NCI-H2171 (cell line): ENCODE measurements at places on chromosomes 6 and 20.

- no peak for DNase-seq
Observed at GRCh38 chr20:58965270-58966064, 15.6 kb upstream of the NELFCD start.

GRCh38 chr20:49503176-49503575, 20.7 kb upstream of the KCNB1 start:
- no peak for DNase-seq

DNA sequence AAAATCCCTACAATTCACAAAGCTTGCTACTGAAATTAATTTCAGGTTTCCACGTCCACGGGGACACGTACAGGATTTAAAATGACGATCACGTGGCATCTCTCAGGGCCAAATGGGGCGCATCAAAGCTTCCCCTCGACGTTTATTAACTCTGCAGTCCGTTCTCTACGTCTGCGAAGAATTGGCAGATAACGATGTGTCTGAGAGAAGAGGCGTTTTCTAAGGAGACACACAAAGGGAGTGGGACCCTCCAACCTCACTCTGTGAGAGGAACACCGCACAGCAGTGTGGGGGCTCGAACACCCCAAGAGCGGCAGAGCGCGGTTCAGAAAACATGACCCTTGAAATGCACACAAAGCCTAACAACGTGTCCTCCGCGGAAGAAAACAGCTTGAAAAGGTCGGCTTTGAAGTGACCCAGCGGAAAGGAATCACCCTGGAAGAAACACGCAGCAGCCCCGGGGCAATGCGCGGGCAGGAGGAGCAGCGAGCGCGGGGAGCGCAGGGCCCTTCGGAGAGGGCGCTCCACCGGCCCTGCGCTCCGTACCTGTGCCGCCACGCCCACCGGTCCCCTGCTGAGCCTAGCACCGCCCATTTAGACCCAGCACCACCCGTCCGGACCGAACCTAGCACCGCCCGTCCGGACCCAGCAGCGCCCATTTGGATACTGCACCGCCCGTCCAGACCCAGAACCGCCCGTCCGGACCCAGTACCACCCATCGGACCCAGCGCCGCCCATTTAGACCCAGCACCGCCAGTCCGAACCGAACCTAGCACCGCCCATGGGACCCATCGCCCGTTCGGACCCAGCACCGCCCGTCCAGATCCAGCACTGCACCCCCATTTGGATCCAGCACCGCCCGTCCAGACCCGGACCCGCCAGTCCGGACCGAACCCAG, 1.1 kb upstream of the AFDN start:
- peak; percentile 3 for DNase-seq

DNA sequence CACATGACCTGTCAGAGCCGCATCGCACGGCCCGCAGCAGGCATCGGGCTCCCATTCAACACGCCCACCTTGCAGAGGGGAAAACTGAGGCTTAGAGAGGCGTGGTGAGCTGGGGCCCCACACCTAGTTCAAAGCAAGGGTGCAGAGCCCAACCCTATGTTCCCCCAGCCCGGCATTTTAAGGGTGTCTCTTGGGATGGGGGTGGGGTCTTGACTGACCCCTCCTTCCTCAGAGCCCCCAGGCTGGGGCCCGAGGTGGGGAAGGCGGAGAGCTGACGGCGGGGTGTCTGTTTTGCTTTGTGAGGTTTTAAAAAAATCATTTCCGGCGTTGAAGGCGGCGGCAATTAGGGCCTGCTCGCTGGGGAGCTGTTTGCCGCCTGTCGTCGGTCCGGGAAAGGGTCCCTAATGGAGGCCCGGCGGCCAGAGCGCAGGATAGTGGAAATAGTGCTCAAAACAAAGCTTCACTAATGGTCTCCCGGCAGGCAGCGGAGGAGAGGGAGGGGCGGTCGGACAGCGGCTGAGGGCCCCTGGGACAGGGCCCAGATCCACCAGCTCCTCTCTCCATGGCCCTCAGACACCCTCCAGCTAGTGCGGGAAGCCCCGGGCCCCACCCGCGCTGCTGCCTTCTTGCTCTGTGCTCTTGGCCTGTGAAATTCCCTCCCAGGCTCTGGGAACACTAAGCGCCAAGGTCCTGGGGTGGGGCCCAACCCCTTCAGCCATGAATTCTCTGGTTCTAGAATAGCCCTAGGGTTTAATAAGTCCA, 11.9 kb downstream of the VSTM2L start:
- peak; percentile 69 for DNase-seq

- no peak for DNase-seq
Observed at GRCh38 chr6:110324548-110324947, 33.6 kb downstream of the METTL24 start.

DNA sequence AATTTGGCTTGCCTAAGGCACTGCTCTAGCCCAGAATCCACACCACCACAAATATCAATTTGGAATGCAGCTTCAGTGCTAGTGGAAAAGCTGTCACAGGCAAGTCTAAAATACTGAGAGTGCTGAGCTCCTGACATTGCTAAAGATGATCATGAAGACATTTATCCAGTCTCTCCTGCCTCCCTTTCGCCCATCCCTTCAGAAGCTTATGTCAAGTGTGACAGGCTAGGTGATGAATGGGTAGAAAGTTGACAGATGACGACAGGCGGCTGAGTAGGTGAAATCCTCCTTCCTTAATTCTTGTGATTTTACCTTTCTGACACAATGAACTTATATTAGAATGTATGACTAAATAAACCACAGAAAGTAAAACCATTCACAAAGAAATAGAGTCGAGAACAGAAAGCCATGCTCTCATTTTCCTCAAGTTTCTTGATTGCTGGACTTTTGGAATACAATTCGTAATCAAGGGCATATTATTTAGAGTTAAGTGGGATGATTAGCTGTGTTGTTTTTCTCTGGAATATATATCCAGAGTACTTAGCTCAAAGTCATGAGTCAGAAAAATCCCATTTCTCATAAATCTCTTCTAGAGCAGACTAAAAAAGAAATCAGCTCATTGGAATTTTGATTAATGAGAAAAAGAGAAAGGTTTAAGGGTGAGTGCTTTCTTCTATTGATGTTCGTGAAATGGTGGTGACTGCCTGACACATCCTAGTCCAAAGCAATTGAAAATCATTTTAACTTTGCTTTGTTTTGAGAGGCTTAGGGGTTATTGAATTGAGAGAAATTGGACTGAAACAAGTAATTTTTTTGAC, 1228.2 kb upstream of the CITED2 start:
- no peak for DNase-seq

GRCh38 chr20:13610184-13610583, 28.5 kb downstream of the TASP1 start:
- no peak for DNase-seq

- no peak for DNase-seq
Observed at GRCh38 chr6:35062676-35063574, 78.2 kb downstream of the TCP11 start.

GRCh38 chr20:47297746-47298145, 58.8 kb downstream of the ZMYND8 start:
- no peak for DNase-seq

GRCh38 chr20:13816757-13817156, 31.9 kb downstream of the NDUFAF5 start:
- no peak for DNase-seq

DNA sequence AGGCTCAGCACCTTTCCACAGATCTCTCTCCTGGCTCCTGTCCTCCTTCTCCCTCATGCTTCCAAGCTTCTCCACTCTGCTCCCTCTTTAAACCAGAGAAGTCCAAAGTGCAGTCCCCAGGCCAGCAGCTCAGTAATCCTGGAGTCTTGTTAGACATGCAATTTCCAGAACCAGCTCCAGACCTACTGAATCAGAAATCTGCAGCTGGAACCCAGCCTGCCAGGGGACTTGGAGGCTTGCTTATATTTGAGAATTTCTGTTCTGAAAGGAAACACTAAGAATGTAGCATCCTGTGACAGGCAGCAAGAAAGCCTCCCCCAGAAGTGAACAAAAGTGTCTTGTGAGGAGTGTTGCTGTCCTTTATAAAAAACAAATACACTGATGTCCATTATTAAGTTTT, 438.1 kb downstream of the BCKDHB start:
- DNase-seq, result no peak

DNA sequence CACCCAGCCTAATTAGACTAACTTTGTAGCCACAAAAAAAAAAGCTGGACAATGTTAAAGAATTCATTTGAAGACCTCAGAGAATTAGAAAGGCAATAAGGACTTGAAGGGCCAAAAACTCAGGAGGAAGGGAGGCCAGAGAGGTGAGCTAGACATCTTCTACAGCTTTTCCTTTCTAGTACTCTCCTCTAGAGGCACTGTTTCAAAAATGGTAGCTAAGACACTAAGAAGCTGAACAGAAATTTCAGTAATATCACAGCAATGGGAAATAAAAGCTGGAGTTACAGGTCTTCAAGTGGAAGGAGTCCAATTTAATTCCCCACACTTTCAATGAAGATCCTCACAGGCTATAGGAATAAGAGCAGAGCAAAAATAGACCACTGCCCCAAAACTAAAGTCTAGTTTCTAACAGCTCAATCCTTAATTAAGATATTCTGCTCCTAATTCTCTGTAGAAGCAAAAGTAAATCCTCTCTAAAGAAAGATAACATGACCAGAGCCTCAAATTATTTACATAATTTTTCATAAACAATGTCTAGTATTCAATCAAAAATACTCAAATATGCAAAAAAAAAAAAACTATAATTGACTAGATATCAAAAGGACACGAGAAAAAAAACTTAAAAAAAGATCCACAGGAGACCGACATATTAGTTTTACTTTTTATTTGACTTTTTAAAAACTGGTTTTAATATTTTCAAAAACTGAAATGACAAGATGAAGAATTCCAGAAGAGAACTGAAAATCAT, 63.7 kb downstream of the RNGTT start:
- DNase-seq, result no peak

GRCh38 chr6:51719297-51719696, 368.1 kb downstream of the PKHD1 start:
- no peak for DNase-seq

- DNase-seq, result no peak
Observed at GRCh38 chr6:25354078-25354932, 75.1 kb downstream of the CARMIL1 start.

DNA sequence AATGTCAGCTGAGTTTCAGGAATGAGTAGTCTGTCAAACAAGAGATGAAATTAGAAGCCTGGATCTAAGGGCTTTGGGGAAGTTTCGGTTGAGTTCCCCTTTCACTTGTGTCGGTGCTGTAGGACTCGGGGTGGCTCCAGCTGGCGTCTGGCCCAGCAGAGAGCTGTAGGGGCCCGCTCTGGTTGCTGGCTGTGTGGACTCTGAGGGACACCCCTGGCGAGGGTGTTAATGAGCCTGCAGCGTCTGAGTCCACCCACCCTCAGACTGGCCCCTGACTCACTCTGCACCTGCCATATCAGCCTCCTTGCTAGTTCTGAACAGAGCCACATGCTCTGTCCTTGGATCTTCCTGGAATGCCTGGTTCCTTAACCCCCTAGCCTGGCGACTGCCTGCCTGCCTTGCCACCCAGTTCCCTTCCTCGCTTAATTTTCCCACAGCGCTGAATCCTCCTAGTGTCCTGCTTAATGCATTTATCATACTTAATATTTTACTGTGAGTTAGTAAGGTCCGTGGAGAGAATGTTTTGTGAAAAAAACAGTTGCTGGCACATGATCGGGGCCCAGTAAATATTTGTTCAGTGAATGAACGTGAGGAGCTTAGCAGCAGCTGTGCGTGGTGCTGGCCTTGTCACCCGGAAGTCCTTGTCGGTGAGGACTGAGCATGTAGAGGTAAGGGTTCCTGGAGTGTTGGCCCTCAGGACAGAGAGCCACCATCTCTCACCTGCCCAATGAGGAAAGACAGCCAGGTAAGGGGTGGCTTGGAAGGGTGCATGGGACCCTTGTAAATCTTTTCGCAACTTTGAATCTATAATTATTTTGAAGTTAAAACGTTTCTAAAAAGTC, 1.6 kb downstream of the DNAJC5 start:
- no peak for DNase-seq

- DNase-seq, result no peak
Observed at GRCh38 chr6:4369616-4370015, 234.2 kb upstream of the ECI2 start.

DNA sequence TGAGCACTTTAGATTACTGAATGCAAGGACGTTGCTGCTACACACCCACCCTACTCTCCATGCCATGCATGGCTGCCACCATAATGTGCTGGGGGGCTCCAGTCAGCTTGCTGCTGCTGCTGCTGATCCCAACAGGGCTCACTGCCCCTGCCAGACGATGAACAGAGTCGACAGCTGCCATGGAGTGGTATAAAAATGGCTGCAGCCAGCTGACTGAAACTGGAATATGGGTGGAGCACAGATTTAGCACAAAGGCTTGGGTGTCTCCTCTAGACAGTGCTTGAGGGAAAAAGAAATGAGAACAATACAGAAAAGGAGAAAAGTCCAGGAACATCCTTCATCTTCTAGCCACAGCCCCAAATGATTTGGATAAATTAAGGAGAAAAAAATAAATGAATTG, 150.7 kb downstream of the PDSS2 start:
- no peak for DNase-seq

DNA sequence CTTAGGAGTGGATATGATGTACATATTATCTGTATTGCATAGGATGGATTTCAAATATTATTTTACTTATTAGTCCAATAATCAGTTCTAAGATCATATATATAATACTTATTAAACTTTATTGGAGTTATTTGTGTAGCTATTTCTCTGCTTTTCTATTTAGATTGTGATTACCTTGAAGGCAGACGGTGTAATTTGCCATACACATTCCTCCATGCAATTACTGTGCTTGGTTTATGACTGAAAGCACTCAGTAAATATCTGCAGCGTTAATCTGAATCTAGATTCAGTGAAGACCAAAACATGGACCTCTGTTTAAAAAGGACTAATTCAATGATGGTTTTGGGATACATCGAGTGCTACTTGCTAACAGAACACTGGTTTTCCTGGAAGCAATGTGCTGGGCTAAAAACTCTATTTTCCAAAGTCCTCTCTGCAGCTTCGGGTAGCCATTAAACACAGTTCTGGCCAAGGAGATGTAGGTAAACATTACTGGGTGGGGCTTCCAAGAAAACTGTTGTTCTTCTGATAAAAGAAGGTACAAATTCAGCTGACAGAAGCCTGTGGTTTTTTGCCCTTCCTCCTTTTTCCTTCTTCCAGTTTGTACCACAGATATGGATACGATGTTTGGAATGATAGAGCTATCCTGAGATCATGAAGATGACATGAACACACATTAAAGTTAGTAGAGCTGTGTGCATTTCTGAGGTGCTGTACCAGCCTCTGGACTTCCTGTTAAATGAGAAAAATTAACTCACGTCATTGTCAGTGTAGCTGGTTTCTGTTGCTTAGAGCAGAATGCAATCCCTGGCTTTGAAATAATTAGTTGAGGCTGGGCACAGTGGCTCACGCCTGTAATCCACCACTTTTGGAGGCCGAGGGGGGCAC, 136.5 kb upstream of the NUP153 start:
- DNase-seq, result no peak

- no peak for DNase-seq
Observed at GRCh38 chr6:96621983-96622382, 59.1 kb downstream of the FHL5 start.

DNA sequence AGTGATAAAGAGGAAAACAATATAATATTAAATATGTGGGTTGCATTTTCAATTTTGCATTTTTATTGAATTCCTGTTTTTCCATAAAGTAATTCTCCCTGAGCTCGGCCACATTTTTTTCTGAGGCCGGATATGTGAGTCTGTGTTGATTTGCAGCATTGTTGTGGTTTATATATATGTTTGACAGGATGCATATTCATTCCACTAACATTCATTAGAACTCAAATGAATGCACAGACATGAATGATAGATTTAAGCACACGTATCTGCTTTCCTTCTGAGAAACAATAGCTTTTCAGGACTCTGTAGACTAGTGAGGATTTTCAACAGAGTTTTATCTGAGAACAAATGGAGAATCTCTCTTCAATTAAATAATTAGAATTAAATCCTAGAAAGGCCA, 10.6 kb upstream of the EXOC2 start:
- no peak for DNase-seq
